ENCODE measurements at places on chromosomes 4 and X. TPM values are rescaled to one million over a fixed set of nuclear protein-coding genes. Genes with fewer than 3 reads are reported as not detected.

DNA sequence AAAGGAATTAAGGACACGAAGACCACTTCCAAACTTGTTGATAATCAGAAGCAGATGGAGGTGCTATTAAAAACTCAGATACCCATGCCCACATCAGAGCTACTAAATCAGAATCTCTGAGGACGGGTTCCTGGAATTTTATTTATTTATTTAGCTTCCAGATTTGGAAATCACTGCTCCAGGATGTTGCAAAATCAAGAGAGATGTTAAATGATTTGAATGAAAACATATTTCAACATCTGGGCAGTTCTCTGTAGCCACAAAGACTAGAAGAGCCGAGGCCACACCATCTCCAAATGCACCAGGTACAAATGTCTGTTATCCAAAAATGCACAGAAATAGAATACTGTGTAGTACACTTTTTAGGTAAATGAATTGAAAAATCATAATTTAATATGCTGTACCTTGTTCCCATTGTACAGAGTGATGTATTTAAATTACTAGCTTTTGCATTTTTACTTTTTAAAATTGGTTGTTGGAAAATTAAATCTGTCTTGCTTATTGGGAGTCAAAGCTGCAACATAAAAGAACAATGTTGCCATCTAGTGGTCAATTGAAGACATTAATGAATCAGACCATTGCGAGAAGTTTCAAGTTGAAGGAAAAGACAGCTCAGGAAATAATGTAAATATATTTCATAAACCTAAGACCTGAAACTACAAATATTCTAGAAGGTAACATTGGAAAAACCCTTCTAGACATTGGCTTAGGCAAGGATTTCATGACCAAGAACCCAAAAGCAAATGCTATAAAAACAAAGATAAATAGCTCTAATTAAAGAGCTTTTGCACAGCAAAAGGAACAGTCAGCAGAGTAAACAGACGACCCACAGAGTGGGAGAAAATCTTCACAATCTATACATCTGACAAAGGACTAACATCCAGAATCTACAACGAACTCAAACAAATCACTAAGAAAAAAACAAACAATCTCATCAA, 151.3 kb upstream of the TTC29 start:
- no peak for DNase-seq

- no peak for DNase-seq
These were observed 2.9 kb upstream of the FTSJ1 start for GRCh38 chrX:48472851-48473703.

DNA sequence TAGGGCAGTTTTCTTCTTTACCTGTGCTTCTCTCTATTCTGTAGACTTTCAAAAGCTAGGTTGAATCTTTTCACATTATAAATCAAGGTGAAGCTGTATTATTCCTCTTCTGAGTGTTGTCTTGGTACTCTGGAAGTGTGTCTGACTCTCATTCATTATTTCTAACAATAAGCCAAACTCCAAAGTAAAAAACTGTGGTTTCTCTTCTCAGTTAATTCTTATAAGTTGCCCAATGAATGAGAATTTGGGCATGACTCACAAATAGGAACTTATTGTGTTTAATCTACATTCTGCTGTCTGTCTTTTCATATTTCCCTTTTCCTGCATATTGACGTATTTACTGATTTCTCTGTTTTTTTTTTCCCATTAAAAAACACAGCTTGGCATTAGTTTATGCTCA, 714.5 kb downstream of the CCSER1 start:
- no peak for DNase-seq

GRCh38 chr4:87497159-87497558, 32.0 kb downstream of the SPARCL1 start:
- DNase-seq, result no peak

DNA sequence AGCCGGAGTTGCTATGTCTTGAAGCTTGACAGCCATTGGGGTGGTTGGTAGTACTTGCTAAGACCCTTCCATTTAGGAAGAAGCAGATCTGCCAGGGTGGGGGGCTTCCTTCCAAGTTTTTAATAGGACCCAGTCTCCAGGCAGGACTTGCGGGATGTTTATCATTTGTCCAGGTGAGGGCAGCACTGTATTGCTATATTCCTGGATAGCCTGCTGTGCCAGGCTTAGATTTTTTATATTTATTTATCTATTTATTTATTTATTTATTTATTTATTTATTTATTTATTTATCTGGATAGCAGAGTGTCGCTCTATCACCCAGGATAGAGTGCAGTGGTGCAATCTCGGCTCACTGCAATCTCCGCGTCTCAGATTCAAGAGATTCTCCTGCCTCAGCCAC, 87.4 kb upstream of the CT45A1 start:
- no peak for DNase-seq

DNA sequence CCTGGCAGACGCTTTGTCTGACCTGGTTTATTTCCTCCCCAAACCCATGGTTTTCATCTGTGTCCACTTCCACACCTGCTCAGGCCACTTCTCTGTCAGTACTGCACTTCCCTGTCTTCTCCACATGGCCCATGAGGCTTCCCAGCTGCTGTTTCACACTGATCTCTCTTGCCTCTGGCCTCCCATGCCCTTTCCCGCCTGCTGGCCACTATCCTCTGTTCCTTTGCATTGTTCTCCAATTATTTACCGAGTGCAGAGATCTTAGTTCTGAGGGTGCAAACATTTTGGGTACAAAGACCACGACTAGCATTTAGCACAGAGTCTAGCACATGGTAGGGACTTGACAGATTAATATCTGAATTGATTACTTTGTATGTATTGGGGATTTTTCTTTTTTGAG, 174.8 kb upstream of the NPY2R start:
- DNase-seq, result no peak

GRCh38 chr4:56757261-56757746, 64.2 kb downstream of the SPINK2 start:
- no peak for DNase-seq

DNA sequence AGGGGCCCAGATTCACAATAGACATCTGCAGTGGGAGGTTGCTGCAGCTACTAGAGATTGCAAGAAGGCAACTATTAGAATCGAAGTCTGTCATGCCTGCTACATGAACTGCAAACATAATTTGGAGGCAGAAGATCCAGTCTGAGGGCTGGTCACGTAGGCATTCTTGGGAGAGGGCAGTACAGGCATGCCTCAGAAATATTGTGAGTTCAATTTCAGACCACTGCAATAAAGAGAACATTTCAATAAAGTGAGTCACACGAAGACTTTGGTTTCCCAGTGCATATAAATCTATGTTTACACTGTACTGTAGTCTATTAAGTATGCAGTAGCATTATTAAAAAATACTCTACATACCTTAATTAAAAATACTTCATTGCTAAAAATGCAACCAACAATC, 585.8 kb upstream of the FAT1 start:
- no peak for DNase-seq

GRCh38 chr4:126051689-126052424, 737.1 kb downstream of the FAT4 start:
- no peak for DNase-seq

DNA sequence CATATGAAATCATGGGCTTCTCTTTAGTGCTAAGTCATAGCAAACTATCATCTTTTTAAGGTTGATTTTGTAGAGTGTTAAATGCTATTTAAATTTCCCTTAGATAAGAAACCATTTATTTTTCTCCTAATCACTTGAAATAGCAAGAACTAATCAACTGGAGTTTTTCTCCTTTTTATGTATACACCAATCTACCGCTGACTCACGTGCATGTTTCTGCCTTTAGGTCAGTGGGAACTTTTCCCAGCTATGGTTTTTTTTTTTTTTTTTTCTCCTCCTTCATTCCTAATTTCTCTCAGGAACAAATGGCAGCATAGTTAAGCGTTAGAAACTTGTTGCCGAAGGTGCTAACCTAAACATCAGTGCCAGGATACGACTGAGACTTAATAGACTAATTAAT, 176.4 kb downstream of the BMPR1B start:
- DNase-seq, result no peak

DNA sequence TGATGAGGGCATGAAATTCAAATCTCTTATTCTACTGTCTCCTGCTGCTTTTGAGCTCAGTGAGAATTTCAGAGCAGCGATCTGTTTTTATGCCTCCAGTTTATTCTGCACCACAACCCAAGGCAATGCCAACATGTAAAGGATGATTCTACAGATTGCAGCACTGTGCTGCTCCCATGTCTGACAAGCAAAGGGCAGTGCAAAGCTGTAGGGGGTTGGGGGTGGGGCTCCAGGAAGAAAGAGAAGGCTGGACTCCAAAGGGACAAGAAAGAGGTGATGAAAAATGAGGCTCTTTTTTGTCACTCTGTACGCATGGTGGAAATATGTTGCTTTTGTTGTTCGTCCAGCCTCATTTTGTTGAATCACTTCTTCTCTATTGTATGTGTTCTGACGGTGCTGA, 254.6 kb downstream of the STIM2 start:
- no peak for DNase-seq

DNA sequence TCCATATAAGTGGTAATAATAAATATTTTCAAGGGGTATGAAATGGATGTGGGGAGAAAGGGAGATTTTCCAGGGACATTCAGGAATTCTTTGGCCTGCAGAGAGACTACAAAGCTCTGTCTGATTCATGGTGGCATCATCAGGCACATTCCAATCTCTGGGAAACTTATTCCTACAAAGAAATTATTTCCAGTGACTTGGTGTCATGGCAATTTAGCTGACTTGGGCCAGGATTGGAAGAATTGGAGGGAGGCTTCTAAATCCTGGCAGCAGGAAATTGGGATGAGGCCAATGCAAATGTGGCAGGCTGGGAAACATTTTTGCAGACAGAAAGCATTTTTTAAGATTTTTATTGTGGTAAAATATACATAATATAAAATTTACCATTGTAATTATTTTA, 204.6 kb downstream of the RTL9 start:
- no peak for DNase-seq

- DNase-seq, result no peak
These were observed 726.4 kb upstream of the MAGEB2 start for GRCh38 chrX:29488919-29489318.

- DNase-seq, result no peak
These were observed 261.7 kb upstream of the GNPDA2 start for GRCh38 chr4:44988011-44988410.

DNA sequence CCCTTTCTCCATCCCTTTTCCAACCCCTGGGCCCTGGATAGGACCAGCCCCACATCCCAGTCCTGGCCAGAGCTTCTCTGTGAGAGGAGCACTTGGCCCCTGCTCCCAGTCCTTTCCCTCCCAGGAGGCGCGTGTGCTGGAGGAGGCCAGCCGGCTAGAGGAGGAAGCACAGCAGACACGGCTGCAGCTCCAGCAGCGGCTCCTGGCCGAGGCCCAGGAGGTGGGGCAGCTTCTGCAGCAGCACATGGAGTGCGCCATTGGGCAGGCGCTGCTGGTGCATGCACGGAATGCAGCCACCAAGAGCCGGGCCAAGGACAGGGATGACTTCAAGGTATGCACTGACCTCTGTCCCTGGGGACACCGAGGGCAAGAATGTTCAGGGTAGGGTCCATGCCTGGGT, 87.5 kb downstream of the EVC start:
- DNase-seq, result no peak

DNA sequence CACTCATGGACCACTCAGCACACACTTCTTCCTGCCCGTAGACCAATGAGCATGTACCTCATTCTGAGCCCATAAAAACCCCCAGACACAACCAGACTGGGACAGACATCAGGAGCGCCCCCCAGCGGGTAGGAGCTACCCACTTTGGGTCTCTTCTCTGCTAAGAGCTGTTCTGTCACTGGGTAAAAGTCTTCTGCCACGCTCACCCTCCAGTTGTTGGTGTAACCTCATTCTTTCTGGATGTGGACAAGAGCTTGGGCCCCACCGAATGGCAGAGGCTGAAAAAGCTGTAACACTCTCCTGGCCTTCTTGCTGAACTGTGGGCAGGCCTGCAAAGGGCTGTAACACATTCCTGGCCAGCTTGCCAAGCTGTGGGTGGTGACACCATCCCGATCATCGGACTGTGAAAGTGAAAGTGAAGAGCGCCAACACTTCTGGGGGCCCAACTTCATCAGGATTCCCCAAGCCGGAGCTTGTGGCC, 137.6 kb downstream of the TECRL start:
- no peak for DNase-seq

DNA sequence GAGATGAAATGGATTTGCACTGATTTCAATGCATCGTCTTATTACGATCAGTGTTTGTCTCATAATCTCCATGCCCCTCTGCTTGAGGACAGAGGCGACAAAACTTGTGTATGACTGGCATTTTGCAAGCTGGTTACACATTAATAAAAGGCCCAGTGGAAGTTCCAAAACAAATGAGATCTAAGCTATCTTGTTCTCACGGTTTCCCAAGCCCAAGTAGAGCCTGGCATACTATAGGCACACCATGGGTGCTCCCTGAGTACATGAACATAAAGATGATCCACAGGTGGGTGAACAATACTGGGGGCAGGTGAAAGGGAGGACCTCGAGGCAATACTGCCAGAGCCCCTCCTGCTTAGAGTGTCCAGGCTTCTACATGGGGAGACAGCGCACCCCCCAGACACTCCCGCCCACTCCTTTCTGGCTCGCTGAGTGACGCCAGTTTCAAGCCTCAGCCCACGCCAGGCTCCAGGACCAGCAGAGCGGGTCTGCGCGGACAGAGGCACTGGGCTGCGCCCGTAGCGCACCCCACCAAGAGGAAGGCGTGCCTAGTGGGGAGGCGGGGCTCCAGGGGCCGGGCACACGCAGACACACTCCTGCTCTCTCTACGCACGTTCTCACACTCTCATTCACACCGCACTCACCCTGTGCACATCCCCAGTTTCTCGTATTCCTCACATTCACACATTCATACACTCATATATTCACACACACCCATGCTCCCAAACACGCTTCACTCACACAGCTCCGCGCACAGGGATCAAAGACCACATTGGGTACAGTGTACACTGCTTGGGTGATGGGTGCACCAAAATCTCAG, 8.9 kb upstream of the GSX2 start:
- no peak for DNase-seq

GRCh38 chr4:39636531-39637184, 2.0 kb downstream of the SMIM14 start:
- no peak for DNase-seq

GRCh38 chrX:46849933-46850332, 13.1 kb downstream of the RP2 start:
- no peak for DNase-seq

DNA sequence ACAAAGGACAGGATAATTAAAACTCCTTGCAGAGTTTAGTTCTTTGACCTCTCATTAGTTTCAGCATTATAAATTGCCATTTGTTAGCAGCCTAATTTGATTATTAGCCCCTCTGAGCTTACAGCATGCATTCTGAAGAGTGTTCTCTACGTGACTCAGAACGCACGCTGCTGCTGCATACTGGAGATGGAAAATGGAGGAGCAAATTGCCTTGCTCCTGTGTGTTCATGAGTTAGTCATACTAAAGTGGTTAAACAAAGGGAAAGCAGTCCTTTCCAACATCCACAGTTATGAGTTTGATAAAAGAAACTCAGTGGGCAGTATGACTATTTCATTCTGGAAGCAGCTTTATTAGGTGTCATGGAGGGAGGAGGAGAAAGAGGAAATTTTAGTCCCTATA, 922.5 kb downstream of the RPA4 start:
- DNase-seq, result no peak

GRCh38 chr4:155530857-155531256, 135.8 kb upstream of the GUCY1A1 start:
- no peak for DNase-seq

FAT1 gene
- 21.0 TPM for total RNA-seq

CTAG2 gene
- total RNA-seq, result not detected

DGKK gene
- not detected for total RNA-seq

NDP gene
- not detected for total RNA-seq
